T47D (cell line): ENCODE measurements at places on chromosomes 1 and 21.

GRCh38 chr21:44986471-44987291 is 46.9 kb downstream of the SLX9 start:
- no peak for DNase-seq

- DNase-seq = no peak
These were observed 183.4 kb downstream of the ZNF281 start for GRCh38 chr1:200226268-200226968.

- DNase-seq = no peak
These were observed 10.0 kb downstream of the C1QB start for GRCh38 chr1:22662986-22663408.

DNA sequence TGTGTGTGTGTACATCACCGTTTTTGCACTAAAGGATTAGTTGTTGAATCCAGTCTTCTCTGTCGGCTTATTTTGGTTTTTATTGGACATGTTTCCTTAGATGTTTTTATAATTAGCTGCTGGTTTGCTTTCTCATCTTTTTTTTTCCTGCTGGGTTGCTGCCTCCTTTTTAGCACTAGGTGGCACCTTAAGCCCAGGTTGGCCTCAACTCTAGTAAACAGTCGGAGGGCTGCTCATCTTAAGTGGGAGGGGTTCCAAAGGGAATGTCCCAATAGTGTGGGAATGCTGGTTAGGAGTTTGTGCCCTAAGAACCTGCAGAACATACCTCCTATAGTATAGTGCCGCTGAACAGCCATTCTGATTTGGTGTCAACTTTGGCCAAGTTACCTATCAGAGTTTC is 570.1 kb upstream of the CXADR start:
- DNase-seq = peak; percentile 72

GRCh38 chr1:233281711-233282581 is 13.6 kb downstream of the PCNX2 start:
- DNase-seq = no peak

DNA sequence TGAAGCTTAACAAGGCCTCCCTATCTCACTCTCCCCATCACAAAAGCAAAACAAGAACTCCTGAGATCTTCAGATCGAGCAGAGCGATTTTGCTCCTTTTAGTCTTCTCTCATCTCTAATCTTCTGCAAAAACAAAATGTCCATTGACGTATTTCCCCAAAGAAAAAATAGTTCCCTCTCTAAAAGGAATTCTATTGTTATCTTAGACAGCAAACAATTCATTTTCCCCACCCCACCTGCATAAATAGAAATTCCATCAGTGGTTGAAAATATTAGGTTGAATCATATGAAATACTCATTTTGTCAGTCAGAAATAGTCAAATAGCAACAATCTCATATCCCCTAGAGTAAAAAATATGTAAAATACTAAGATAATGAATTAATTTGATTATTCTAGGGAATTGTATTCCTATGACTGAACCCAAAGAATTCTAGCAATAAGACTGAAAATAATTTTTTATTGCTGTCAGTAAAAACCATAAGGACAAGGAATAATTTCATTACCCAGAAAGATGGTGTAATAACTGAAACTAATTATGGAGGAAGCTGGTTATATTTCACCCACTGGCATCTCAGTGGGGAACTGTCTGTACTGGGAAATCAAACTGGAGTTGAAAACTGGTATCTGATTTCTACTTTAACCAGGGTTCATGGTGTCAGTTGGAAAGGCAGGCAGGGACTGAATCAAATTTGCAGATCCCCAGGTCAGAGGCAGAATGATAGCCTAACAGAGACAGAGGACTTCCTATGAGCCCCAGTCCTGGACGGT is 51.3 kb downstream of the RHOU start:
- no peak for DNase-seq

- DNase-seq = peak; percentile 43
These were observed 14.4 kb downstream of the CXADR start for GRCh38 chr21:17527240-17527639.

- DNase-seq = no peak
These were observed 236.2 kb downstream of the SETD4 start for GRCh38 chr21:35824136-35824535.

DNA sequence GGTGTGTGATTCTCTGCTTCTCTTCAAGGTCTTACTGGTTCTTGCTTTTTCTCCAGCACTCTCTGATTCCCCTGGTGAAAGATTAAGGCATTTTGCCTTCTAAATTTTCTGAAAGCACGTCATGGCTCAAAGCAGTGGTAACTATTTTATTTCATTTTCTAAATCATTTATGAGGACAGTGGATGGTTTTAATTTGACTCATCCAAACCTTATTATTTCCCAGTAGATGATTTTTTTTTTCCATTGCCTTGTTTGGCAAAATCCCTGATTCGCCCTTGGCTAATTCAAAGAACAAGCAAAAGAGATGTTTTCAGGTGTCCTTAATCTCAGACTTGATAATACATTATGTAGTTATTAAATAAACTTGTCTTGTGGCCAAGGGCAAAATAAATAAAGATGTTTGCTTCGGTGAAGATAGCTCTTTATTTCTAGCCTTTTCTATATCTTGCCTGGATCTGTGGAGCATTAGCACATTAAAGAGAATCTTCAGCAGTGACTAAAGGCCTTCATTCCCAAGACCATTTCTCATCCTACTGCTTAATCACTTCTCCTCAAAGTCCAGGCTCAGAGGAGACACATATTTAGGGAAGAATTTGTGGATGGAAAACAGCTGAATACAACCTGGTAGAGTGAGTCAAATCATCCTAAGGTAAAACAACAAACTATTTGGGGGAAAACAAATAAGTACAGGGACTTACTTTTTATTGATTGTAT is 359.8 kb downstream of the DUSP10 start:
- DNase-seq = no peak

DNA sequence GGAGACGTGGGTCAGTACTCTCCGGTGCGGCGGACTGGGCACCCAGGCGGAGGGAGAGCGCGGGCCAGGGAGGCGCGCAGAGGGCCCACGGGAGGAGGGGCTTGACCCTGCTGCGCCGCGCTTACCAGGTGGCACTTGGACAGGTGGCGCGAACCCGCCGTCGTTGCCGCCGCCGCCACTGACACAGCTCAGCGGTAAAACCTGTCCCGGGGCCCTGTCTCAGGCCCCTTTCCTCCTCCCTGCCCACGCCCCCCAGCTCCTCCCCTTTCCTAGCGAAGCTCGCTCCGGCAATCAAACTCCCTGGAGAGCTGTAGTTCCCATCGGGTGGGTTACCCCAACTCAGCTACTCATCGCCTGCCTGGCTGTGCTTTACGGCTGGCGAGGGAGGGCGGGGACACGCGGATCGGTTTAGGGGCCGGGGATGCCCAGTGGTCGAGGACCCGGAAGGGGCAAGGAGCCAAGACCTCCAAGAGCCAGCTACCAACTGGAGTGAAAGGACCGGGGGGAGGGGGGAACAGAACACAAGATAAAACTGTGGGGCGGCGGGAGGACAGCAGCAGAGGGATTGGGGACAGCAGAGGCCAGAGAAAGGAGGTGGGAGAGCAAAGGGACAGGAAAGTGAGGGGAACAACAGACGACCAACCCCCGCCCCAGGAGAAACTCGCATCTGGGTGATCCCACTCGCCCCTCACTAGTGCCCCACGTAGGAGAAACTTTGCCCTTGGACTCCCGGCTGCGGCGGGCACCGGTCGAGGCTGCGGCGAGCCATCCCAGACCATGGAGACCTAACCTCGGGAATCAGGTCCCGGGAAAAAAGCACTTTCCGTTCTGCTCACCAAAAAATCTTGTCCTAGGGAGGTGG is 2.9 kb downstream of the GFI1 start:
- DNase-seq = no peak

- DNase-seq = no peak
These were observed 53.8 kb upstream of the KCNA3 start for GRCh38 chr1:110728388-110729001.

DNA sequence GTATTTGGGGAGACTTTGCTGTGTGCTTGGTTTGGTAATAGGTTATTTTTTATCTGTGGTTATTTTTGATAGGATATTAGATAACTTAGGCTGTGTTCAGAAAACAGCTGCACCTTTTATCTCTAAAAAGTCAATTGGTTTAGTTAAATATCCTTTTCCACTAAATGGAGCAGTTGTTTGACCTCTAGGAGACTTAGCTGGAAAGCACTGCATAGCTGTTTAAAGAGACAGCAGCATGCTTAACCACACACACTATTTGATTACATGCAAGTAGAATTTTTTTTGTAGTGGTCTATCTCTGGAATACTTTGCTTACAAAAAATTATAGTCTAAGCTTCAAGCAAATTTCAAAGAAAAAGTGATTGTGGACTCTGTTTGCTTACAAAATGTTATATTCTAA is 6.5 kb upstream of the PALMD start:
- DNase-seq = no peak

GRCh38 chr1:228776449-228776848 is 41.2 kb downstream of the RHOU start:
- no peak for DNase-seq

DNA sequence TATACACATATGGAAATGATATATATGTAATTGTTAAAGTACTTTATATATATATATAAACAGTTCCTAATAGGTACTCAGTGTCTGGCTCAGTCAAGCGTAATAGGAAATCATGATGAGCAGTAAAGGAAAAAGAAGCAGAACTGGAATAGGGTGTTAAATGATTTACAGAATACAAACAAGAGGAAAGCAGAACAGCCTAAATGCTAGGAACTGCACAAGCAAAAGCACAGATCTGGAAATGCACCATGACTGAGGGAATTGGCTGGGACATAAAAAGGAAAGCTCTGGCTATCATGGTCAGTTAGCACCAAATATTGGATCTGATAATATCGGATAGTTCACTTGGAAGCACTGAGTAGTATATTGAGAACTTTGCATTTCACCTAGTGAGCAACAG is 51.8 kb downstream of the SLC44A5 start:
- DNase-seq = no peak

DNA sequence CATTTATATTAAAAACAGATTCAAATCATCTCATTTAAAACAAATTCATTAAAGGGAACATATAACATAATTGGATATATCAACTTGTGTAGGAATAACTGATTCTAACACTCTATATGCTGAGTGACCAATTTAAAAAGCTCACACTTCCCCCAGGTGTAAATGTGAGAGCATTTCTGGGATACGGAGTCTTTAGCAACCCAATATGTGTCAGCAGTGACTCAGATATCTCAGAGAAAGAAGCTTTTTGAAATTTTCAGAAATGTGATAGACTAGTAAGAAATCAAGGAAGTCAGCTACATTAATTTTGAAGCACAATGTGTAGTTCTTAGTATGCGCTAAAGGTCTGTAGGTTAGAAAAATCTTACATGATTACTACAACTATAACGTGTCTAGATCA is 87.9 kb upstream of the SERTAD4 start:
- DNase-seq = no peak

- no peak for DNase-seq
These were observed 31.7 kb upstream of the AGO1 start for GRCh38 chr1:35851132-35851869.

- DNase-seq = no peak
These were observed 141.4 kb downstream of the HMGB4 start for GRCh38 chr1:34005309-34005708.

GRCh38 chr1:212457740-212458338 is 25.1 kb downstream of the NENF start:
- DNase-seq = no peak

GRCh38 chr1:14285238-14285637 is 313.2 kb upstream of the KAZN start:
- DNase-seq = no peak

GRCh38 chr1:158177700-158178450 is 2.8 kb upstream of the CD1D start:
- DNase-seq = peak; percentile 77

- DNase-seq = no peak
These were observed 3.8 kb downstream of the AGO1 start for GRCh38 chr1:35886577-35887431.

GRCh38 chr1:204975568-204976235 is 67.3 kb upstream of the CNTN2 start:
- peak; percentile 93 for DNase-seq

DNA sequence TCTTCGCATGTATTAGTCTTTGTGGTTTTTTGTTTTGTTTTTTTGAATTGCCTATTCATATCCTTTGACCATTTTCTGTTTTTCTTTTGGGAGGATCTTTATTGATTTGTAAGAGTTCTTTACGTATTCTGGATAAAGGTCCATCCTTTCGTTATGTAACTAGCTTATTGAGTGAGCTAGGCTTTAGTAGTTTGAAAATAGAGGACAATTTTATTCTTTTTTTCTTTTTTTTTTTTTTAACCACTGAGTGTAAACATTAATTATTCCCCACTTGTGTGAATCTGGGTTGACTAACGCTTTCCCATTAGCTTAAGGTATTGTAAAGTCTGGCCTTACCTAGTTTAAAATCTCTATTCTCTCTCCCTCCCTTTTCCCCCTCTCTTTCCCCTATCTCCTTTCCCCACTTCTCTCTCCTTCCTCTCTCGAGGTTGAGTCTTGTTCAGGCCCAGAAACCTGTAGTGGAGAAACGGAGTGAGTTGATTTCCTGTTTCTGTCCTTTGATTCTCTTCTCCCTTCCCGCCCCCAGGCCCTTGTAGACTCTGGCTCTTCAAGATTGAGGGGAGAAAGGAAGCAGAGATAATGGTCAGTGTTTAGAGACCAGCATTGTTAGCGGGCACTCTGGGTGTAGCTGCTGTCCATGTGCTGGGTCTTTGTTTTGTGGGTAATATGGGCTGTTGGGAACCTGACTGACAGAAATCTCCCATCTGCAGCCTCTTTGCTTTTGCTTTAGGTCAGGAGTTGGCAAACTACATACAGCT is 1.5 kb downstream of the MORC3 start:
- no peak for DNase-seq

DNA sequence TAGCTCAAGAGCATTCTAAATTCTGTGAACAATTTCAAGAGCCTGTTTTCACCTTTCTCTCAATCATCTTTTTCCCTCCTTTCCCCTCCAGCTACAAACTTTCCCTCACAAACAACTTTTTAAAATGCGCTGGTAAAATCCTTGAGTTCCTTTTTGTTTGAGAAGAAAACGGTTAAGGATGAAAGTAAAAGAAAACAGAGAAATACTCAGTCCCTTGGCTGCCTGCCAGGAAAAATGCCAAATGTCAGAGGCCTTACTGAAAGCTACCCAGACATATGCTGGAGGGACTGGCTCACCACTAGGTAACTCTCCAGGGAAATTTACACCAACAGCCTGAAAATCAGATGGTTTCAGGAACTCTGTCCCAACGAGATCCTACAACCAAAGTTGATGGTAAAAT is 11.0 kb upstream of the SERBP1 start:
- DNase-seq = no peak

DNA sequence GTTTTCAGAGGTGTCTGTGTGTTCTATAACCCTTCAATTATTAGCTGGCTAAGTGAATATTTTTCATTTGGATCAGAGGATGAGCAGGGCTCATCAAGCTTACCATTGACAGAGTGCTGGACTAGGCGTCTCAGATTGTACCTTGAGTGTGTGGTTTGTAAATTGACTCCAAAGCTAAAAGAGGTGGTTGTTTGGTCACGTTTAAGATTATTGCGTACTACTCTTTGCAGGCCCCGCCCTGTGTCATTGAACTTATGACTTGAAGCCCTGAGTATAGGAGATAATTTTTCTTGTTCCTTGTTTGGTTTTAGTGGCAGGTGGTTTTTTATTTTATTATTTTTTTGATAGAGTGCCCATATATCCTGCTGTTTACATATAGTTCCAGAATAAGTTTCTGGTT is 17.7 kb downstream of the MRPS6 start:
- DNase-seq = no peak
